ENCODE measurements at places on chromosomes 5 and 9.

GRCh38 chr9:107612136-107612535 lies 122.6 kb upstream of the KLF4 start:
- DNase-seq = no peak

DNA sequence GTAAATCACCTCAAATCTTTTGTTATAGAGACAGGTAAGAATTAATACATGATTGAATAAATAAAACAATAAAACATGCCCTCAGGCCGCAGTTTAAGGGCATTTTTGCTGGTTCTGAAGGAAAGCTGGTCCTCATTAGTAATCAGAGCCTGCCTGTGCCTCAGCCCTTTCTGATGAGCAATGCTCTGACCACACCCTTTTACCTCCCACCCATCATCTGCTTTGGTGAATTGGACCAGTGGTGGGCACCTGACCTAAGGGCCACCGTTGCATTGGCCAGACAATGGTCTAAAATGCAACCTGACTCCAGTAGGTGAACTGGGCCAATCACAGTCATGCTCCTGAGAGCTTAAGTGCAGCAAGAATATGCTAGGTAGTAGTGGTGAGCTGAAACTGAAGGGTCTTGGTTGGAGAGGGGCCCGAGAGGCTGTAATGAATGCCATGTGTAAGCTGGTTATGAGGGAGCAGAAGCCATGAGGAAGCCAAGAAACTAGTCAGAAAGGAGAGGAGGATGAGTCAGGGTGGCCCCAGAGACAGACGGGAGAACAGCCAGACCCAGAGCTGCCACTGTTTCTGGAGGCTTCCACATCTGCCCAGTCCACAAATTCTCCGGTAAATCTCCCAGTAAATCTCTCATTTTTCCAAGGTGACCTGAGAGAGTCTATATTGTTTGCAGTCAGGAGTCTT lies 45.5 kb upstream of the ZSWIM6 start:
- no peak for DNase-seq

- no peak for DNase-seq
These were observed 70.7 kb downstream of the SUSD1 start for GRCh38 chr9:112104401-112104800.

- no peak for DNase-seq
These were observed 73.5 kb downstream of the EFNA5 start for GRCh38 chr5:107597247-107597646.

- no peak for DNase-seq
These were observed 757.2 kb downstream of the TLE1 start for GRCh38 chr9:80932181-80932580.

DNA sequence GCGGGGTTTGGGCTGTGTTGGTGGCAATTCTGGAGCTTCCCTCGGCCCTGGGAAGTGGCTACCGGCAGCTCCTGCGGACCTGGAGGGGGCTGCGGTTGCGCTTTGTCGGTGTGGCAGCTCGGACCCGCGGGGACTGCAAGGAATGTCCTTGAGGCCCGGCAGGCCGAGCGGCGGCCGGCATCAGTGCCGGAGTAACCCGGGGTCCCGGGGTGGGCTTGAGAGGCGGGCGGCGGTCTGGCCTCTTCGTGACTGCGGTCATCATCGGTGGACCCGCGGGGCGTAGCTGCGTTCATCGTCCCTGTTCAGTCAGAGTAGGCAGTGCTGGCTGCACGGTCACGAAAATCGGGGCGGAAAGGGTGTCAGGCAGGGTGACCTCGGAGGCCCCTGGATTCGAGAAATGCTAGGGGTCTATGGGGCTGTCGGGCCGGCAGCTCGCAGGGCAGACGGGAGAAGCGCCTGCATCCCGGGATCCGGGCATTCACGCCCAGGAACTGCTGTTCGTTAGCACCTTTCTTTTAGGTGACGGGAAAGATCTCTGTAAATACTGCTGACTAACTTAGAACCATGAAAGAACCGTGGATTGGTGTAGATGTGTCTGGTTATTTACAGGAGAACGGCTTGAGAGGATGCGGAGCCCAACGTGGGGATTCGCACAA lies 474 bp downstream of the HMGCR start:
- peak; percentile 64 for DNase-seq

- DNase-seq = peak; percentile 79
These were observed at the start of gene LMX1B for GRCh38 chr9:126613651-126614050. LMX1B (plus strand) TSS chr9:126613928; CDS start chr9:126614450, 522 bp downstream.

GRCh38 chr5:121152411-121152810 lies 688.3 kb downstream of the PRR16 start:
- DNase-seq = no peak

- no peak for DNase-seq
These were observed 4.2 kb downstream of the USP20 start for GRCh38 chr9:129839324-129840023.

GRCh38 chr9:93258818-93259489 lies 75.0 kb downstream of the WNK2 start:
- no peak for DNase-seq

DNA sequence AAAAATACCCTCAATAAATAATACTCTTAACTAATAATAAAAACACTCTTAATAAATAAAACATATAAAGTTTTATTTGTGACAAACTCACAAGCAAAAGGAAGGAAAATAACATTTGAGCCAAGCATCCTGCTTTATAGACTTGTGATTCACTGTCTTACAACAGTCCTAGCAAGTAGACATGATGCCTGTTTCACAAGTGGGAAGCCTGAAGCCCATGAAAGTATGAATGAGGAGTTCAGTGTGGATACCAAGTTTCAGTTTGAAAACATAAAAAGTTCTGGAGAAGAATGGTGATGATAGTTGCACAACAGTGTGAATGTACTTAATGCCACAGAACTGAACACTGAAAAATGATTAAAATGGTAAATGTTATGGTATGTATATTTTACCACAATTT lies 10.9 kb downstream of the HABP4 start:
- DNase-seq = no peak

DNA sequence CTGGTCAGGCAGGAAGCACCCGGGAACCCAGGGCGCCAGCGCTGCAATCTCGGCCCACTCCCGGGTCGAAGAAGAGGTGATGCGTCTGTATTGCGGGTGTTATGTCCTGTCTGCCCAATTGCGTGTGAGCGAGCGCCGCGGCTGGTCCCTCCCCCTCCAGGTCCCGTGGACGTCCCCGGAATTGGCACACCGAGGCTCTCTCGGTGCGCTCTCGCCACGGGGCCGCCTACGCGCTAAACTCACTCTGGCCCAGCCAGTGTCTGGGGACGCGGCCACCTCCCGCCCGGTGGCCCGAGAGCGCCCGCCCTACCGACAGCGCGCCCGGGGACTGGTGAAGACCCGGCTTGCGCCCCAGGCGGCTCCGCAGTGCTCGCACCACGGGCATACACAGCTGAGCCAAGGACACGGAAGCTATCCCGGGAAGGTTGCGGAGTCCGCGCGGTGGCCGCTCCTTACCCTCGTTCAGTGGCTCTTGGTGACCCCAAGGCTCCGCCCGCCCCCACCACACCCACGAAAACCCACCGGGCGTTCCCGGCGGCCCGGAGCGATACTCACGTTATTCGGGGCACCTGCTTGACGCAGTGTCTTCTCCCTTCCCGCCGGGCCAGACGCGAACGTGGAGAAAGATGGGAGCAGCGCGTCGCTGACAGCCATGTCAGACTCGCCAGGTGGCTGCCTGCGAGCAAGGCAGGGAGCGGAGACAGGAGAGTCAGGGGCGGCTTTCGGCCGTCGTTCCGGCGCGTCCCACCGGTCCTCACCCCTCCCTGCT lies 1.0 kb downstream of the KLF4 start:
- peak; percentile 81 for DNase-seq

- no peak for DNase-seq
These were observed 108.1 kb downstream of the JAKMIP2 start for GRCh38 chr5:147674411-147674810.

DNA sequence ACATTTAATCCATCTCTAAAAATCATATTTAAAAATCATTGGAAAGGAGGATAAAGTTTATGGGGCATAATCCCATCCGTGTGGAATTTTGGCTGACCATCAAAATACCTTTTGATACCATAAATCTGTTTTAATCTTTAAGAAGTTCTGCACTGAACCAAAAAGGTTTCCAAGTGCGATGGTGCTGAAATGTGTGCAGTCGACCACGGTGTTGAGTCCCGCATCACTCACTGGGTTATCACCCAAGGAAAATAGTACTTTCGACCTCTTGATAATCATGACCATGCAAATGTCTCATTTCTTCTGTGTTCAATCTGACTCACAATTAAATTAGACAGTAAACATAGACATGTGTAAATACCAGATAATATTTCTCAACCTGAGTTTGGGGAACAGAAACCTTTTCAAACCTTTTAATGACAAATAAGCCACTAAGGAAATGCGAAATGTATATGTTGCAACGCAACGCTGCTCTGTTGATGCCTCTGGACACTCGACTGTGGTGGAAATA lies 62.0 kb upstream of the CDH6 start:
- no peak for DNase-seq

- DNase-seq = no peak
These were observed 921.8 kb downstream of the NR2F1-AS1 start for GRCh38 chr5:92659246-92659645.
